Lung (tissue), 17 donors: ENCODE measurements at places on chromosomes 6 and 20. TPM values are rescaled to one million over a fixed set of nuclear protein-coding genes. Genes with fewer than 3 reads are reported as not detected.

The ELOVL2 gene
- total RNA-seq = 0.31 TPM

The FHL5 gene
- total RNA-seq = 15.0 TPM

The SSTR4 gene
- total RNA-seq = not detected

The PTCHD4 gene
- 0.31 TPM for total RNA-seq

The SOX18 gene
- 52.2 TPM for total RNA-seq

The RCAN2 gene
- 16.7 TPM for total RNA-seq

The MMUT gene
- total RNA-seq = 27.0 TPM

The SMOC2 gene
- total RNA-seq = 3.9 TPM
